ENCODE measurements at places on chromosomes 6 and 20. TPM values are rescaled to one million over a fixed set of nuclear protein-coding genes. Genes with fewer than 3 reads are reported as not detected.

Gene REM1
- total RNA-seq = 9.6 TPM

Gene LAMP5
- 0.66 TPM for total RNA-seq

Gene KIAA1755
- 8.7 TPM for total RNA-seq

Gene HS3ST5
- 0.58 TPM for total RNA-seq

DNA sequence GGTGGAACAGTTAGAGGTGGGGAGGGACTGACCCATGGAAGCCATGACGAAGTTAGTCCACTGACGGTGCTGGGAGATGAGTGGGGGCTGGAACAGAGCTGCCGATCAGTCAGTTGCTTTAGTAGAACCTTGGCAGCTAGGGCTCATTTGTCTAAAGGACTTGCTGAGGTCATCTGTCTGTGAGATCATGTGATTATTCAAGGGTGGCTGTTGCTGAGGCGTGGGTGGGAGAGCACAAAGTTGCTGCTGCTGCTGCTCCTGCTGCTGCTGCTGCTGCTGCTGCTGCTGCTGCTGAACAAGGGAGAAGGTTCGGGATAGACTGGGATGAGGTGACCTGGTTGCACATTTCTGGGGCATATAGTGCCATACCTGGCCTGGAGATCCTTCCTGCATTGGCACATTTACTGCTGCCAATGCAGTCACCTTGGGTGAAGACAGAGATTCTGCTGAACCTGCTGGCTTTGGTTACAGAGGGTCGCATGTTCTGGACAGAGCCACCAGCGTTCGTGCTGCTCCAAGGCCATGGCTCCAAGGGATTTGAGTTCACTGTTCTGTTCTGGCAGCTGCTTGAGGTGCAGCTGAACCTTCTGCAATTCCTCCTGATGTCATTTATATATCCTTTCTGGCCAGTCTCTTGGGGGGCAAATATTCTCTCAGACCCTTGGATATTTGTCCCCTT, 840.5 kb downstream of the HACE1 start:
- H3K36me3 ChIP-seq = no peaks in the 10 kb centered on the region
- no peak overlapping the region for H3K27ac ChIP-seq
- peak; percentile 5 for DNase-seq

GRCh38 chr6:153624528-153624927, 414.5 kb upstream of the OPRM1 start:
- no peak overlapping the region for H3K4me3 ChIP-seq
- peaks cover 2% of the 10 kb centered on the region for H3K4me1 ChIP-seq
- H3K36me3 ChIP-seq = no peaks in the 10 kb centered on the region

DNA sequence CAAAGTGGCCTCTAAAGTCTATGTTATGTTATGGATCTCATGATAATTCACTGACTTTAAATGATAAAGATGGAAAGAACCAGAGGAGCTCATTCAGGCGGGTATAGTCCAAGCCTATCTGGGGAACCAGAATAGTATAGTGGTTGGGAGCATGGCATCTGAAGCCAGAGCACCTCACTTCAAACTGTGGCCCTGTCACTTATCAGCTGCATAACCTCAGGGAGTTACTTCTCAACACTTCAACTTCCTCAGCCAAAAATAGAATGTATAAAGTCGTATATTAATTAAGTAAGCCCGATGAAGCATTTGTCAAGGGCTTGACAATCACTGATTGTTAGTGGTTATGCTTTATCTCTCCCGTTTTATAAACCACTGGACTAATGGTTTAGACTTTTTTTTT, 112.7 kb downstream of the RTN4IP1 start:
- H3K27me3 ChIP-seq = peaks cover 24% of the 10 kb centered on the region
- no peaks in the 10 kb centered on the region for H3K36me3 ChIP-seq
- no peak overlapping the region for H3K27ac ChIP-seq
- DNase-seq = no peak

GRCh38 chr6:42819803-42820511, 38.1 kb downstream of the BICRAL start:
- H3K27me3 ChIP-seq = no peaks in the 10 kb centered on the region
- peaks cover 14% of the 10 kb centered on the region for H3K36me3 ChIP-seq
- peaks cover 18% of the 10 kb centered on the region for H3K4me1 ChIP-seq
- no peak overlapping the region for H3K4me3 ChIP-seq
- H3K27ac ChIP-seq = peak overlapping the region; percentile 94

DNA sequence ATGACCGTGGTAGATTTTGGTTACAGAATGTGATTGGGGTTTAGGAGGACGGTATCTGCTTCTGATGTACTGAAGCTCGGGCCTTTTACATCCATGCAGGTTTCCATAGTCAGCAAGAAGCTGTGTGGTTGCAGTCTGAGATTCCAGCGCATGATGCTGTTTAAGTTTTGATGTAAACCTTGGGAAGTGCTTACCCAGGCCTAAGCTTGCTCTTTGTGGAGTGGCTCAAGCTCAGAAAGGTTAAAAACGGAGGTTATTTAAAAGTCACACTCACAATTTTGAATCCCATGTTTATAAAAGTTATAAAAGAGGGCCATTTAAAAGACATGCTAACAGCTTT, 121.4 kb downstream of the TIAM2 start:
- H3K27ac ChIP-seq = no peak overlapping the region
- H3K4me1 ChIP-seq = peaks cover 8% of the 10 kb centered on the region
- DNase-seq = no peak
- no peaks in the 10 kb centered on the region for H3K36me3 ChIP-seq
- H3K27me3 ChIP-seq = no peaks in the 10 kb centered on the region

GRCh38 chr6:43171707-43172103, 636 bp downstream of the SRF start:
- peaks cover 26% of the 10 kb centered on the region for H3K36me3 ChIP-seq
- no peaks in the 10 kb centered on the region for H3K27me3 ChIP-seq
- no peak for DNase-seq
- peaks cover 38% of the 10 kb centered on the region for H3K4me1 ChIP-seq

- H3K4me1 ChIP-seq = no peaks in the 10 kb centered on the region
- DNase-seq = no peak
- H3K27me3 ChIP-seq = peaks cover 5% of the 10 kb centered on the region
These were observed 11.1 kb downstream of the HLA-F start for GRCh38 chr6:29734046-29735018.

DNA sequence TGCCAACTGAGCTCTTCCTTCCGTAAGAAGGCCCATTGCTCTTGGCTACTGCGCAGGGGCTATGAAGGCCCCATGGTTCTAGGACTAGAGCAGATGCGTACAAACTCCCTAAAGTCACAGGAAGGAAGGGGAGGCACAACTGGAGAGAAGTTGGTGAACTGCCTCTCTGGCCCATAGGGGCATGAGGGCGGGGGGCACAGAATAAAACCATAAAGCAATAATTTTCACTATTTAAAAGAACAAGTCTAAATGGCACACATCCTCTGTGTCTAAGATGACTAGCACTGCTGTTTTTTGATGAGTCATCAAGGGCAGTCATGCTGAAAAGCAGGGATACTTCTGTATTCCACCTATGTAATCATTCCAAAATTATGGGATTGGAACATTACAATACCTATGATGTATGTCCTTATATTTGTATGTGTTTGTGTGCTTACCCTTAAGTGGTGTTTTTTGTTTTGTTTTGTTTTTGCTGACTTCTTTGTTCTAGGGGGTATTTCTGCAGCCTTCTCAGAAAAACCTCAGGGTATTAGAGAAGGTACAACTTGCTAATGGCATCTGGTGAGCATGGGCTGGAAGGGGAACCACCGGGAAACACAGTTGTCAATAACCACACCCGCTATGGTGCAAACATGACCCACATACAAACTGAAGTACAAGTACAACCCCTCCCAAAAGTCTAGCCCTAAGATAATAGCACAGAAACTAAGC, 36.9 kb downstream of the B4GALT5 start:
- peaks cover 4% of the 10 kb centered on the region for H3K36me3 ChIP-seq
- DNase-seq = no peak
- H3K4me3 ChIP-seq = no peak overlapping the region
- H3K27me3 ChIP-seq = no peaks in the 10 kb centered on the region
- peaks cover 36% of the 10 kb centered on the region for H3K4me1 ChIP-seq
- peak overlapping the region; percentile 47 for H3K27ac ChIP-seq

GRCh38 chr6:83546636-83547035, 34.3 kb downstream of the PRSS35 start:
- H3K27ac ChIP-seq = no peak overlapping the region
- no peaks in the 10 kb centered on the region for H3K27me3 ChIP-seq
- H3K4me1 ChIP-seq = no peaks in the 10 kb centered on the region

GRCh38 chr6:116508527-116508926, 2.9 kb upstream of the CALHM5 start:
- H3K4me1 ChIP-seq = peaks cover 3% of the 10 kb centered on the region
- no peaks in the 10 kb centered on the region for H3K27me3 ChIP-seq
- no peak overlapping the region for H3K4me3 ChIP-seq
- DNase-seq = no peak
- no peaks in the 10 kb centered on the region for H3K36me3 ChIP-seq

DNA sequence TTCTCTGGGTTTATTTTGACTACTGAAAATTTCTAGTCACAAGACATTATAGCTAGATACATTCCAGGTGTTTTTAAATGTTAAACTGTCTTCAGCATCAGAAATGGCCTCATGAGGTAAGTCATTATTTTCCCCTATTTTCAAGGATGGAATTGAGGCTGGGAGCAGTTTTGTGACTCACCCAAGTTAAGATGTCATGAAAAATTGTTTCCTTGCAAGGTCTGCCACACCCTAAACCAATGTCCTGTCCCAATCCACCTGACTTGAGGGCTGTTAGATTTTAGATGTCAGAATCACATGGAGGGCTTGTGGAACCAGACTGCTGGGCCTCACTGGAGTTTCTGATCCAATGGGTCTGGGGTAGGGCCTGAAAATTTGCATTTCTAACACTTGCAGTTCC, 16.9 kb downstream of the SLC22A3 start:
- H3K4me1 ChIP-seq = peaks cover 7% of the 10 kb centered on the region
- no peak overlapping the region for H3K27ac ChIP-seq
- H3K36me3 ChIP-seq = no peaks in the 10 kb centered on the region

DNA sequence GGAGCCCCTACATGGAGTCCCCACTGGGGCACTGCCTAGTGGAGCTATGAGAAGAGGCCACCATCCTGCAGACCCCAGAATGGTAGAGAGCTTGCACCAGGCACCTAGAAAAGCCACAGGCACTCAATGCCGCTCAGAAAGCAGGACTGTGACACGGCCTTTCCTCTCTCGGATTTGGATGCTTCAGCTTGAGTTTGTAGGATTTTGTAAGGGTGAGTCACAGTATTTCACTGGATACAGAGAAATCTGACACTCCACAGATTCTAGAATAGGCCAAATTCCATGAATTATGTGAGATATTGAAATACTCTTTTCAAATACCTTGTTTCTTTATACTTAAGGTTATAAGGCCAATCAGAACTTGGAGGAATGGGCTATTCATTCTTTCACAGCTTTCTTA, 424.5 kb downstream of the HTR1B start:
- H3K36me3 ChIP-seq = no peaks in the 10 kb centered on the region
- H3K27ac ChIP-seq = no peak overlapping the region
- DNase-seq = no peak
- H3K27me3 ChIP-seq = no peaks in the 10 kb centered on the region

- H3K27me3 ChIP-seq = no peaks in the 10 kb centered on the region
- H3K36me3 ChIP-seq = no peaks in the 10 kb centered on the region
- no peak overlapping the region for H3K4me3 ChIP-seq
- no peak for DNase-seq
- no peaks in the 10 kb centered on the region for H3K4me1 ChIP-seq
These were observed 239.1 kb upstream of the CEP162 start for GRCh38 chr6:84466511-84466910.

- no peaks in the 10 kb centered on the region for H3K4me1 ChIP-seq
- no peak overlapping the region for H3K27ac ChIP-seq
- no peak overlapping the region for H3K4me3 ChIP-seq
- peaks cover 4% of the 10 kb centered on the region for H3K27me3 ChIP-seq
- DNase-seq = peak; percentile 72
These were observed 29.1 kb upstream of the TULP1 start for GRCh38 chr6:35541836-35542235.

DNA sequence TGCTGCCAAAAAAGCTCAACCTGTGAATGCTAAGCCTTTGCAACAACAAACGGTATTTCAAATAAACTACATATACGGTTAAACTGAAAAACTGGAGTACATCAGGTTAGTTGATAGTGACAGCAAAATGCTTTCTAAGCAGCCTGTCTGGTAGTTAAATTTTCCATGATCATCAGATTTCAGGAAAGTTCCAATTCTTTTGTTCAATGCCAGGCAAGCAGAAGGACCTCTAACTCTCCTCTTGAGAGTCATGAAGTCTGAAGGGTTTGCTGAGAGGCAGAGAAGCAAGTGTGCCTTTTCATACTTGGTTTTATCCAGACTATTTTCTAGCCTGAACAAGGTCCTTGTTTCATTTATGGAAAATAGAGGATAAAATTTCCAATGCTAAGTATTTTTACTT, 4.5 kb downstream of the FLRT3 start:
- no peak overlapping the region for H3K4me3 ChIP-seq
- H3K4me1 ChIP-seq = no peaks in the 10 kb centered on the region

DNA sequence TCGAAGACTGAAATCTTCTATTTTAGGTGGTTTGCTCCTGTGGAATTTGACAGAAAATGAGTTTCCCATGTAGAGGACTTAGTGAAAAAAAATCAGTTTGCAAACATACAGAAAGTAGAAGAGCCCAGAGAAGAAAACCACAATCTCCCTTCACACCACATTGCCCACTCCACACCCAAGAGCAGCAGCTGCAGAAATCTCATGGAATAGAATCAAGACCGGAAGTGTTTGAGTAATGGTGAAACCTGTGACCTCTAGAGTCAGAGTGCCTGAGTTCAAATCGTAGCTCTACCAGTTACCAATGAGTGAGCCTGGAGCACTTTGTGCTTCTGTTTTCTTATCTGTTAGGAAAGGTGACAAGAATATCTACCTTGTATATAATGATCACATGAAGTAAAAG, 4.6 kb downstream of the SIRPG start:
- H3K4me1 ChIP-seq = no peaks in the 10 kb centered on the region
- H3K4me3 ChIP-seq = no peak overlapping the region
- no peak overlapping the region for H3K27ac ChIP-seq
- no peaks in the 10 kb centered on the region for H3K36me3 ChIP-seq
- H3K27me3 ChIP-seq = peaks cover 3% of the 10 kb centered on the region
- no peak for DNase-seq

DNA sequence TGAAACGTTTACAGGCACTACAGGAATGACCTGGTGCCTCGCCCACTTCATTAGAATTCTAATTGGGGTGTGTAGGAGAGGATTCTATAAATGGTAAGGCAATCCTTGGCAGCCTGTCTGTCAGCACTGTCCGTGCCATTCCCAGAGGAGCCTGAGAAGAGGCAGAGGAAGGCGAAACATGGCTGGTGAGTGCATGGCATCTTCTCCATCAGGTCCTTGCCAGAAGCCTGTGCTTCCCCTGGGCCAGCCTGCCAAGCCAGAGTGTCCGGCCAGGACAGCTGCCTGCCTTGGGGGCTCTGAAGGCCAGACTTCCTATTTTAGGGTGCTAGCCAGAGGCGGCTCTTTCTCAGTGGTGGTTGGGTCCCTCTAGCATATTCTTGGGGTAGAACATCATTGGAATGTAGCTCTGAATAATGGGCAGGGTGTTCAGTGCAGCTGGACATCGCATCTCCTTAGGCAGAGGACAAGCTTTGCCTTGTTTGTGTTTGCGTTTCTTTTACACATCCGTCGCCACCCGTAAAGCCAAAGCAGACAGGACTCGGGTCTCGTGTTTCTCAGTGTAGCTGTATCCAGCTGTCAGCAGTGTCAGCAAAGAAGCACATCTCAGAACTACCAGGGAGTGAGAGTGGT, at the start of gene TGM3:
TGM3 (plus strand) TSS at position 116 of the 630 bp plus-strand sequence; CDS start at position 179, 63 bp downstream.
- H3K36me3 ChIP-seq = no peaks in the 10 kb centered on the region
- peak within 1 kb of the TSS; percentile 51 for H3K27ac ChIP-seq
- H3K4me1 ChIP-seq = peaks cover 57% of the 10 kb centered on the region
- no peak within 1 kb of the TSS for H3K4me3 ChIP-seq
- no peaks in the 10 kb centered on the region for H3K27me3 ChIP-seq

GRCh38 chr6:167245591-167245990, 45.5 kb upstream of the UNC93A start:
- no peak overlapping the region for H3K4me3 ChIP-seq
- H3K36me3 ChIP-seq = no peaks in the 10 kb centered on the region
- H3K27ac ChIP-seq = no peak overlapping the region
- H3K4me1 ChIP-seq = peaks cover 40% of the 10 kb centered on the region
